Esophagus muscularis mucosa (tissue), 4 donors: ENCODE measurements at places on chromosomes 1 and 21. TPM values are rescaled to one million over a fixed set of nuclear protein-coding genes. Genes with fewer than 3 reads are reported as not detected.

DNA sequence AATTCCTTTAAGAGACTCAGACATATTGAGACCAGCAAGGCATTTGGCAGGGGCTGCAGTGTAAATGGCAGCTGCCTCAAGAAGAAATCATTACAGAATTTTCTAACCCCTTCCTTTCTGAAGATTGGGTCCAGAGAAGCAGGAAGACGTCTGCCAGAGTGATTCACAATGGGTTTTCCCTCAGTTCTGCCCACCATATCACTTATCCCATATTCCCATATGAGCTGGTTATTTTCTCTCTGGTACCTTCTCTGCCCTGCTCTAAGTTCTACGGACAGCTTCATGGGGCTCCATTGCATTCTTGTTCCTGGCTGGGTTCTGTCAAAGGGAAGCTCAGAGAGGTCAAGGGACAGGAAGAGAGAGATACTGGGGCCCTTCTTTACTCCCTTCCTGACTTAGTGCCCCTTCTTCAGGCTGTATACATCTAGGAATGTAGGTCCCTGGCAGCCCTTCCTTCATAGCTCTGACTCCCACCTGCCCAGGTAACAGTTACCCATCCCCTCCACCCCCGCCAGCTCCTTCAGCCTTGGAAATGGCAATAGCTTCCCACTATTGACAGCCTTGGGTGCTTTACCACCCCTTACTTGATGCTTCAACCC lies 420.6 kb upstream of the DAB1 start:
- no peaks in the 10 kb centered on the region for H3K27me3 ChIP-seq
- DNase-seq, result no peak
- H3K4me1 ChIP-seq, result no peaks in the 10 kb centered on the region
- no peaks in the 10 kb centered on the region for H3K36me3 ChIP-seq
- no peak overlapping the region for H3K27ac ChIP-seq

The FCGR1A gene
- 0.17 TPM for total RNA-seq

The RCAN3 gene
- total RNA-seq, result 12.0 TPM

DNA sequence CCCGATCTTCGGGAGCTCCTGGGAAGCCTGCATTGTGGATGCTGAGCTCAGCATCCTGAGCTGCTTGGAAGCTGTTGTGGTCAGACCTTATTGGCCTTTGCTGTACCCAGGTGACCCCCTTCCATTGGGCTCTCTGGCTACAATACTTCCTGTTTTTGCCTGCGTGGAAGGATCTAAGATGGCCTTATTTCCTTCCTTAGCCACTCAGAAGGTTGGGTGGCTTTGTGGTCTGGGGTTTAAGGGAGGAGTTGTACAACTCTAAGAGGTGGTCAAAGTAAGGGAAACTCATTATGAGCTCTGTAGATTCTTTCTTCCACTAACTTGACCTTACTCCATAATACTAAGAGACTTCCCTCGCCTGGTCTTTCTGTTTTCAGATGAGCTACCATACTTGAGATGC lies 17.7 kb downstream of the PFKFB2 start:
- no peaks in the 10 kb centered on the region for H3K27me3 ChIP-seq
- peaks cover 16% of the 10 kb centered on the region for H3K4me1 ChIP-seq
- no peak for DNase-seq
- H3K4me3 ChIP-seq, result no peak overlapping the region
